ENCODE measurements at places on chromosomes 7 and 10.

GRCh38 chr7:110017405-110017804 lies 1073.5 kb upstream of the LRRN3 start:
- DNase-seq = no peak

- DNase-seq = no peak
These were observed 54.8 kb upstream of the CALD1 start for GRCh38 chr7:134724606-134725005.

DNA sequence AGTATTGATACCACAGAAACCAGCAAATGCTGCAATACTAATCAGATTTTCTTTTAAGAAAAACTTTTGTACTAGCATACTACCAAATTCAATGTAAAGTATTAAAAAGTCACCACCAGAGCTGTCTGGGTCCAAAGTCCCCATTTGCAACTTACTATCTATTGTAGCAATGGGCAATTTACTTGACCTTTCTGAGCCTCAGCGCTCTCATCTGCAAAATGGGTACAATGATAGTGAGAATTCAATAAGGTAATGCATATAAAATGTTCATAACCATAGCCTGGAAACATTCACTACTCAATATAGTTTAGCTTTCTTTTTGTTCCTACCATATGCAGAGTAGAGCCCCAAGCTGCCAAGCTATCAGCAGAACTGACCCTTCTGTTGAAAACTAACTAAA lies 337.2 kb downstream of the ELMO1 start:
- DNase-seq = no peak

- DNase-seq = no peak
These were observed 8.8 kb downstream of the CCSER2 start for GRCh38 chr10:84337199-84337598.

- DNase-seq = no peak
These were observed 88.1 kb upstream of the IFRD1 start for GRCh38 chr7:112362053-112362650.

GRCh38 chr7:159038066-159038465 lies 106.6 kb downstream of the VIPR2 start:
- no peak for DNase-seq

- DNase-seq = no peak
These were observed 77.3 kb upstream of the RPA3 start for GRCh38 chr7:7795630-7796121.

DNA sequence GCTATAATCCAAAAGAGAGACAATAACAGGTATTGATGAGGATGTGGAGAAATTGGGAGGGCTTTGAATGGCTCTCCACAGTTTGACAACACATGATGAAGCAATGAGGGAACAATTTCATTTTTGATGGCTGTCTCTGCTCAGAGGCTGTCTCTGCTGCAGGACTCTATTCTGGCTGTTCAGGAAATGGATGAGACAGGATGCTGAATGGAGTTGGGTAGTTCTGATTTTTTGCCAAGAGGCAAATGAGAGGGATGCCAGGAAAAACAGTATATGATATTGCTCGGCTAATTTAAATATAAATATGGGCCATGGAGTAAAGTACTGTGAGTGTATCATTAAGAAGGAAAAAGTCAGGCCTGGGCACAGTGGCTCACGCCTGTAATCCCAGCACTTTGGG lies 16.8 kb downstream of the APBB1IP start:
- DNase-seq = no peak

GRCh38 chr10:70573599-70574506 lies 28.7 kb downstream of the PRF1 start:
- no peak for DNase-seq

- no peak for DNase-seq
These were observed 28.2 kb downstream of the KAT6B start for GRCh38 chr10:74854610-74855009.

- no peak for DNase-seq
These were observed 65.6 kb downstream of the ZEB1 start for GRCh38 chr10:31384589-31384949.

GRCh38 chr7:50204581-50204980 lies 99.9 kb upstream of the IKZF1 start:
- no peak for DNase-seq

DNA sequence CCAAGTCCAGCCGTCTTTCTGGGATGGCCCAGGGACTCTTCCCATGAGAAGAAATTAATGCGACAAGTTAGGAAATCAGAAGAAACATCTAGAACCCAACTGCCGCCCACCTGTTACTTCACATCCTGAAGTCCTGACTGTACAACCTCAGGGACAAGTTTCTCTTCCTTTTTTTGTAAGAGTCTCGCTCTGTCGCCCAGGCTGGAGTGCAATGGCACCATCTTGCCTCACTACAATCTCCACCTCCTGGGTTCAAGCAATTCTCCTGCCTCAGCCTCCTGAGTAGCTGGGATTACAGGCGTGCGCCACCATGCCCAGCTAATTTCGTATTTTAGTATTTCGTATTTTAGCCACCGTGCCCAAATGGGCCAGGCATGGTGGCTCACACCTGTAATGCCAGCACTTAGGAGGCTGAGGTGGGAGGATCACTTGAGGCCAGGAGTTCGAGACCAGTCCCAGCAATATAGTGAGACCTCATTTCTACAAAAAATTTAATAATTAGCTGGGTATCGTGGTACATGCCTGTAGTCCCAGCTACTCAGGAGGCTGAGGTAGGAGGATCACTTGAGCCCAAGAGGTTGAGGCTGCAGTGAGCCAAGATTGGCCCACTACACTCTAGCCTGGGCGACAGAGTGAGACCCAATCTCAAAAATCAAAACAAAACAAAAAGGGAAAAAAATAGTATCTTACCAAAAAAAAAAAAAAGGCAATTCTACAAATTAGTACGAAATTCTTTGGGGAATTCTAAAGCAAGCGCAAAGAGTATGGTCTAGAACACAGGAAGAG lies 20.8 kb downstream of the LAT2 start:
- no peak for DNase-seq

GRCh38 chr7:50721661-50722259 lies 60.9 kb downstream of the GRB10 start:
- DNase-seq = no peak

GRCh38 chr10:106751091-106751490 lies 413.4 kb downstream of the SORCS1 start:
- no peak for DNase-seq

GRCh38 chr10:109676703-109677102 lies 246.6 kb downstream of the XPNPEP1 start:
- DNase-seq = no peak

- DNase-seq = peak; percentile 94
These were observed at the start of gene EIF4H for GRCh38 chr7:74173866-74174605. Gene EIF4H, plus strand, starts transcription at chr7:74174356. Its CDS starts 28 bp downstream, at chr7:74174384.

- DNase-seq = no peak
These were observed 72.0 kb upstream of the FOXP2 start for GRCh38 chr7:114342431-114343179.

GRCh38 chr10:79409038-79409725 lies 36.2 kb downstream of the ZCCHC24 start:
- no peak for DNase-seq

- no peak for DNase-seq
These were observed 315.3 kb downstream of the TYW1 start for GRCh38 chr7:67311901-67312300.
